ENCODE measurements at places on chromosomes 12 and 14. TPM values are rescaled to one million over a fixed set of nuclear protein-coding genes. Genes with fewer than 3 reads are reported as not detected.

DNA sequence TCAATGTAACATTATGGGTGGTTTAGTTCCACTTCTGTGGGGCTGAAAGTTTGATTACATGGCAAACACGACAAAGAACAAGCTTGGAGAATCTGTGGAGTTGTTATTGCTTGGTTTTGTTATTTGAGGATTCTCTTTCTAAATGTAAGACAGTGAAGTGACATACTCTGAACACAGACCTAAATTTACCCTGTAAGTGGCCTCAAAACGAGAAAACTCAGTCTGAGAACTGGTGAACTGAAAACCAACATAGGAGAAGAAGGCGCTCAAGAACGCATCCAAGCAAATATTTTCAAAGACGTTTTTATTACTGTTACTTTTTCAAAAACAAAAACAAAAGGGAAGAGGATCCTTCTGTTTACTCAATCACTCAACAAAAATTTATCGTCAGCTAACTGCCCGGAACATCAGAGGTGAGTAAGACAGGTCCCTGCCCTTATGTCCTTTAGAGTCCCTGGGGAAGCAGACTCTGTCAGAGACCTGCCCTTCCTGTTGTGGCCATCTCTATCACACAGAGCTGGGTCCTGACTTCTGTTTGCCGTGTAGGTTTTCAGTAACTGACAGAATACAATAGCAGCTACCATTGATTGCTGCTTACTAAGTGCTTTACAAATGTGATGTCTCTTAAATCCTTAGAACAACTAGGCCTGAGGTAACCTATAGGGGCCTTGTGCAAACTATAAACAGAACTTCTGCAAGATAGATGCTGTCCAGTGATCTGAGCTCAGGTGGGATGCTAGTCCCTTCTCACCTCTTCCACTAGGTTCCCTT lies 79.3 kb upstream of the C12orf71 start:
- no peak for DNase-seq

AQP6 gene
- not detected for polyA plus RNA-seq

- no peak for DNase-seq
Observed at GRCh38 chr12:8781381-8782127, 40.9 kb upstream of the A2ML1 start.

GLS2 gene
- polyA plus RNA-seq = not detected

- no peak for DNase-seq
Observed at GRCh38 chr12:6183689-6184428, 16.3 kb upstream of the CD9 start.

- DNase-seq = no peak
Observed at GRCh38 chr12:92511786-92512185, 191.0 kb upstream of the PLEKHG7 start.

DNA sequence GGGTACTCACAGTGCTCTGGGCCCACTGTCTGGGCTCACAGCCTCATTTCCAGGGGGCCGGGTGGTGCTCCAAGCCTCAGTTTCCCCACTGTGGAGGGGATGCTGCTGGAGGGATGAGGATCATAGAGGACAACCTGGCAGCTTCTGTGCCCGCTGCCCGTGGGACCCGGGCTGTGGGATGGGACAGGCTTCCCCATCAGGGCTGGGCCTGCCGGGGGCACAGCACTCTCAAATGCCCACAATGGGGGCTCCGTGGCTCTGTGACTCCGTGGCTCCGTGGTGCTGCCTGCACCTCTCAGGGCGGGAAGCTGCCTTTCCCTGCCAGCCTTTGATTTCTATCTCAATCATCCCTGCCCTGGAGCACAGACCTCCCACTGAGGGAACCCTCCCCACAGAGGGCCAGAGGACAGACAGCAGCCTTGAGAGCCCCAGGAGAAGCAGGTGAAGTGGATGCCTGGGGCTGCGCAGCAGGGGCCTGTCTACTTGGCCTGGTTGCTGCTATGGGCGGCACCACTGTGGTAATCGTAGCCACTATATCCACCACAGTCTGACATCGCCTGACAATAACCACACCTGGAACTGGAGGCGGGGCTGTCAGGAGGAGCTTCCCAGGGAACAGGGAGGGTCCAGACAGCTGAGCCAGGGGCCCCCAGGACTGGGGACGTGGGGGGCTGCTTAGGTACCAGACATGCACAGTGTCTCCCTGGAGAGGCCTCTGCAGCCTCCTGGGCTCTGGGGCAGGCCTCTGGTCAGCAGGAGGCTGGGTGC lies 375.9 kb downstream of the TMEM121 start:
- no peak for DNase-seq

DNA sequence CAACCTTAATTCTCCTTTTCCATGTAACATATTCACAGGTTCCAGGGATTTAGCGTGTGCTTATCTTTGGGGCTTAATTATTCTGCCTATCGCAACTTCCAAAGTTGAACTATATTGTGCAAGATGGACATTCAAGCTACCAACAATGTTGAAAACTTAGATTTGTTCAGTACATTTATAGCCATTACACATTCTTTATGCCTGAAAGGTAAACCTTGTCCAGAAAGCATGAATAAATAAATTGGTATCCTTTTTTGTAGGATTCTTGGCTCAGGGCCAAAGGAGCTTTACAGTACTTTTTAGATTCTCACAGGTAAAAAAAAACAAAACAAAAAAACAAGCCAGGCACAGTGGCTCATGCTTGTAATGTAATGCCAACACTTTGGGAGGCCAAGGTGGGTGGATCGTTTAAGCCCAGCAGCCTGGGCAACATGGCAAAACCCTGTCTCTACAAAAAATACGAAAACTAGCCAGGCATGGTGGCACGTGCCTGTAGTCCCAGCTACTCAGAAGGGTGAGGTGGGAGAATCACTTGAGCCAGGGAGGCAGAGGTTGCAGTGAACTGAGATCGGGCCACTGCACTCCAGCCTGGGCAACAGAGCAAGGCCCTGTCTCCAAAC lies 3.3 kb downstream of the C12orf56 start:
- DNase-seq = no peak

DNA sequence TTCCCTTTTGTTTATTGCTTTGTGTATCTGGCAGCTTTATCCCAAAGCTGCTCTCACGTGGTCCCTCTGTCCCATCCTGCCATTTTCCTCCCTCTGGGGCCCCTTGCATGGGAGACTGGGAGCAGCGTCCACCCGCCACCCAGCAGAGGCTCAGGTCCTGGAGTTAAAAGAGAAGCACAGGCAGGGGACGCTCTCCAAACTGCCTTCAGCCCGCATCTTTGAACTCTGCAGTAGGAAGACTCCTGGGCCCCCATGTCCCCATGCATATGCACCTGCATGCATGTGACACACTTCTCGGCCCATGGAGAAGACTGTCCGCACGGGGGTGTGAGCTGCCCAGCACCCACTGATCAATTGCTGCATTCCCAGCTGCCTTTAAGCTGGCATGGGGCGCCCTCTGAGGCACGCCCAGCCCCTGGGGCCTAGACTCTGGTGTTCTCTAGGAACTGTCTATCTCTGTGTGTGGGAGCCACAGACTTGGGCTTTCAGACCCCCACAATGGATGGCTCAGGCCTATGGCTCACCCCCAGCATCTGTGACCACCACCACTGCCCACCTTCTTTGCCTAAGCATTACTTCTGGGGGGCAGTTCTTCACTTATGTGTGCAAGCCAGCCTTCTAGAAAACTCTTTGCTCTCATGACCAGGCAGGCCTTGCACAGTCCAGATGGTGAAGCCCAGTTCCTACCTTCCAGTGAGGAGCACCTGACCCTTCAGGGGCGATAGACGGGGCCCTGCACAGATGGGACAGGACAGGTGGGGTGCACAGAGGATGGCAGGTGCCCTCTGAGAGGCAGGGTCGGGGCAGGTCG lies 96.1 kb upstream of the DIO3 start:
- no peak for DNase-seq

DNA sequence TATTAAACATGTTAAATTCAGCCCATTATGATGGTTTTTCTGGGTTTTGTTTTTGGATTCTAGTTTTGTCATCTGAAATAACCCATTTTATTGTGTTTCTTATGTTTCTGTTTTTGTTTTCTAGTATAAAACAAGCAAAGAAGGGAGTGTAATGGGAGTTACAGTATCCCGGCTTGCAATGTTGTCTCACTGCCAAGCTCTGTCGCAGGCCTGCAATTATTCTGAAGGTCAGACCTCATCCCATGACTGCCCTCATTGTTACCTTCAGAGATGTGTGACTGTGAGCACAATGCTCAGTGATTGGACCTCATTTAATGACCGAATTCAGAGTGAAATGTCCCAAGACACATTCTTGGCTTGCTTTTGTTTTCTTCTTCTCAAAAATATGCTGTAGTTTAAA lies 73.0 kb upstream of the ATF1 start:
- DNase-seq = peak; percentile 52

GRCh38 chr12:15244341-15244740 lies 23.1 kb upstream of the RERG start:
- DNase-seq = no peak
